Fibroblast of mammary gland (primary cell): ENCODE measurements at places on chromosomes 16 and 17.

DNA sequence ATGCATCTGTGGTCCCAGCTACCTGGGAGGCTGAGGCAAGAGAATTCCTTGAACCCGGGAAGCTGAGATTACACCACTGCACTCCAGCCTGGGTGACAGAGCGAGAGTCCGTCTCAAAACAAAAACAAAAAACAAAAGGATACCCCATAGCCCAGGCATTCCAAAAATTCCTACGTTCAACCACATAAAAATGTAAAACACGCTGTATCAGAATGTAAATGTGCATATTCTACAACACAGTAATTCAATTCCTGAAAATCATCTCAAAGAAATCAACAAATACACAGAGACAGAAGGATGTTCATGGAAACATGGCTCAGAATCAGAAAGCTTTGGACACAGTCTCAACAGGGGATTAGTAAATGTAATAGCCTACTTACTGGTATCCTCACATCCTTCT lies 33.0 kb downstream of the COG7 start:
- no peak for DNase-seq

GRCh38 chr16:71303938-71304337 lies 14.7 kb upstream of the CMTR2 start:
- DNase-seq, result no peak

- no peak for DNase-seq
Observed at GRCh38 chr16:17403156-17403809, 67.5 kb downstream of the XYLT1 start.

GRCh38 chr16:23058576-23058975 lies 90.7 kb downstream of the USP31 start:
- DNase-seq, result no peak

- DNase-seq, result no peak
Observed at GRCh38 chr16:69581297-69581696, 15.5 kb downstream of the NFAT5 start.

DNA sequence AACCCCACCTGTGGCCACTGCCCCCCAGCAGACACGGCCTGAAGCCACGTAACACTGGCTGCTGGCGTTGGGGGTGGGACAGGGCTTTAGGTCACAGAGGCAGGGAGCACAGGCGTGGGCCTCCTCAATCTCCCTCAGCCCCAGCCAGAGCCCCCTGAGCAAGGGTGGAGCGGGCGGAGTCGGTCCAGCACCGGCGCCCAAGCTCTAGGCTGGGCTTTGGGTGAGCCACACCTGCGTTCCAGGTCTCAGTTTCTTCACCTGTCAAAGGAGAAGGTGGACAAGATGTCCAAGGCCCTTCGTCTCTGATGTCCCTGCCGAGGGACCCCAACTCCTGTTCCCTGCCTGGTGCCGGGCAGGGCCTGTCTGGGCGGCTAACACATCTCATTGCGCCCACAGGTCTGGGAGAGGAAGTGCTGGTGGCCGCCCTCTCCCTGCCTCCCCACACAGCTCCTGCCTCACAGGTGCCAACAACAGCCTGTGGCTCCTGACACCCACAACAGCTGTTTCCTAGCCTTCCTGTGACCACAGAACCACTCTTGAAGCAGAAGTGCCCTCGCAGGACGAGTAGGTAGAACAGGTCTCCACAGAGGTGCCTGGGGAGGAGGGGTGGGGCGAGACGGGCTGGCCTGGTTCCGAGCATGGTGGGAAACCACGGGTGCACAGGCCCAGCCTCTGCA lies 12.0 kb downstream of the FAM83G start:
- DNase-seq, result no peak

DNA sequence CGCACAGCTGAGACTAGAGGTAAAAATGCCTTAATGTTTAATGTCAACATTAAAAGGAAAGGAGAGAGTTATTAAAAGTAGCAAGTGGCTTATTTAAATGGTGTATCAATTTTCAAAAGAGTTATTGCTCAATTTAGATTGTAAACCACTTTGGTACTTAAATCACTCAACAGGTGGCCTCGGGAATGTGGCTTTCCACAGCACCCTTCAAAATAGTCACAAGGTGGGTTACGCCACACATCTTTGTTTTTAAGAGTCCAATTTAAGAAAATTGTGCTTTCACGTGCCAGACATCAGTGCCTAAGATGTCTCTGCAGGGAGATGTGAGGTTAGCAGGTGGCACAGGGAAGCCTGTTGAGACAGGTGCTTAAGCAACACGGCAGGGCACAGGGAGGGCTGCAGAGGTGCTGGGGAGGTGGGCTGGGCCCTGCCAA lies 27.5 kb upstream of the ADCY7 start:
- DNase-seq, result no peak

DNA sequence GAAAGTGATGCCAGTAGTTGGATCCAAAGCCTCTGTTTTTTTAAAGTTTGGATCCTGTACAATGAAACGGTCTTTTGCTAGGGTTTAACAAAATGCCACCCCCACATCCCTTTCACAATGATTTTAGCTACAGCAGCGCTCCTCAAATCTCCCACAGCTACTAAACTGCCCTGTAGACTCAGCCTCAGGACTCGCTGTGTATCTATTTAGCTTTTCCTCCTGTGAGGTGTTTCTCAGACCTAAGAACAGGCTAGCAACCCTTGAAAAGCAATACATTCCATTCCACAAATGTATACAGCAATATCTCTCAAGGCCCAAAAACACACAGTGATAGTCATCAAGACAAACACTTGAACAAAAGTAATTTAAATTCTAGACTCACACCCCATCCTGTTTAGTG lies 206.4 kb downstream of the ZFHX3 start:
- DNase-seq, result no peak

DNA sequence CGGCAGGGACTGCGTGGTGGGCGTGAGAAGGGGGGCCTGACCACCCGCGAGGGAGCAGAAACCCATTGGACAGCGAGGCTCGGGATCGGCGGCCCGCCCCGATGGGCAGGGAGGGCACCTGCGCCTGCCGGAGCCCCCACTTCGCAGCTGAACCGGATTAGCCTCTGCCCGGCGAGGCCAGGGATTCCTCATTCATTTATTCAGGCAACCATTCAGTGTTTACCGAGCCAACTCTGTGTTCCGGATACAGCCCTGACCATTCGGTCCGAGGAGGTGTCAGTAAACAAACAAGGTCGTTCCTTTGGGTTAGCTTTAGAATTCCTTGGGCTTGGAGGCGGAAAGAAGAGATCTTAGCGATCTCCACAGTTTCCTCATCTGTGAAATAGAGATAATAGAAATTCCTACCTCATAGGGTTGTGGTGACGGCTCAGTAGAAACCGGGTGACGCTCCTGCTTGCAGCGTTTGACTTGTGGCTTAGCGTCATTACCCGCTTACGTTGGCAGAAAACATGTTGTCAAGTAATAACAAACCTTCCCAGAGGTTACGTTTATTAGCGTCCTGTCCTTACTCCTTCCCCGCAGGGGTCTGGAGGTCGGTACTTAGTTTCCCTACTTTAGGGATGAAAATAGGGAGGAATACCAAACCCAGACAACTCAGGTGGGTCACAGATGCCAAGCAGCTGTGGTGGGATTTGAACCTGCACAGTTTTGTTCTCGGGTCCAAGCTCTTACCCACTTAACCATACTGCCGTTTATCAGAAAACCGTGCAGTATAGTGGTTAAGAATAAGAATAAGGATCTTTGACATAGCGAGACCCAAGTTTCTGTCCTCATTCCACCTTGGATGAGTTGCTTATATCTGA lies 893 bp downstream of the POLR3E start:
- DNase-seq, result peak; percentile 96

DNA sequence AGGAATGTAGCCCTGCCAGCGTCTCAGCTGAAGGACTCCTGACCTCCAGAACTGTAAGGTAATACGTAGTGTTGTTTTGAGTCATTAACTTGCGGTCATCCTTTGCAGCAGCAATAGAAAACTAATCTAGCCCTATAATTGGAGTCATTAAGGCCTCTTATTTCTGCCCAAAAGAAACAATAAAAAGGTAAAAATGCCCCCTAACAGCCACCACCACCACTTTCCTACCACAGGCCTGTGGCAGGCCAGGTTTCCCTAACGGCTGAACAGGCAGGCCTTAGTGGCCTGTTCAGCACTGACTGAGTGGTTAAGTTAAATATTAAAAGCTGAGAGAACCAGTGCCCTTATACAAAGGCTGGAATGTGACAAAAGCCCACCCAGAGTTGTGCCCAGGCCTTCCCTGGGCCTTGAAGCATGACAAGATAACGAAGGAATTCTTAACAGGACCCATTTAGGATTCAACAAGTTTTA lies 286.5 kb upstream of the ERCC4 start:
- no peak for DNase-seq

GRCh38 chr17:50127697-50128361 lies 2.1 kb downstream of the SAMD14 start:
- no peak for DNase-seq

DNA sequence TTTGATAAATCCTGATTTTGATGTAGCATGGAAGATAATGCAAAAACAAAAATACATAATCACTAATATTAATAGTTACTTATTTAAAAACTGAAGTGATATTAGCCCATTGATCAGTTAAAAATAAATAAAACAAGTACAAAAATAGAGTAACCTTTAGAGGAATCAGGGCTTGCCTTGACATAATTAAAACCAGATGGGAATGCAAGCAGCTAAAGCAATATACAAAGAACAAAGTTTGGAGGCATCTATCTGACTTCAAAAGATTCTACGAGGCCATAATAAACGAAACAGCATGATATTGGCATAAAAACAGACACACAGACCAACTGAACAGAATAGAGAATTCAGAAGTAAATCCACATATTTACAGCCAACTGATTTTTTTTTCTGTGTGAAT lies 15.0 kb upstream of the HEATR3 start:
- peak; percentile 51 for DNase-seq

DNA sequence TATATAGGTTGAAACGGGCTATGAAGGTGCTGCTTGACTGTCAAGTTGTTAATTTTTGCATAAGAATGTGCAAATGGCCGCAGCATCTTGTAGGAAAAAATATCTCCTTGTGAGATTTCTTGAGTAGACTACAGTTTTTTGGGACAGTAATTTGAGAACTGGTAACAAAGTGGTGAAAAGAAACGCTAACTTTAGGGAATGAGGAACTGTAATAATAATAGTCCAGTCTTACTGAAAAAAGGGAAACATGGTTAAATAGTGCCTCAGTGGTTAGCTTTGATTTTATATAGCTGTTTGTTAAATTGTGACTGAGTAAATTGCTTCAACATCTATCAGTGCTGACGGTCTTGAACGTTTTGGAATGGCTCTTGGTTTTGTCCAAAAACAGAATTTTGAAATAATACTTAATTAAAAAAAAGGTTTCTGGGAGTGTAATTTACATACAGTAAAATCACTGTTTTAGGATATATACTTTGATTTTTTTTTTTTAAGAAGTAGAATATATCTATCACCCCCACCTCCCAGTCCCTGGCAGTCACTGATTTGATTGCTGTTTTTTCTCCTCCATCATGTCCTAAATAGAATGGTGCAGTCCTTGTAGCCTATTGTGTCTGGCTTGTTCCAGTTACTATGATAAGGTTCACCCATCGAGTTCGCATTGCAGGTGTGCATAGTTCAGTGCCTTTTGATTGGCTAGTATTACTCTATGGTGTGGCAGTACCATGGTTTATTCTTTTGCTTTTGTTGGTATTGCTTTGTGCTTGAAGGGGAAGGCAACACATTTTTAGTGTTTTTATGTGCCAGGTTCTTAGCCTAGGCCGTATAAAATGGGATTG lies 2.8 kb downstream of the HAPSTR1 start:
- DNase-seq, result no peak

DNA sequence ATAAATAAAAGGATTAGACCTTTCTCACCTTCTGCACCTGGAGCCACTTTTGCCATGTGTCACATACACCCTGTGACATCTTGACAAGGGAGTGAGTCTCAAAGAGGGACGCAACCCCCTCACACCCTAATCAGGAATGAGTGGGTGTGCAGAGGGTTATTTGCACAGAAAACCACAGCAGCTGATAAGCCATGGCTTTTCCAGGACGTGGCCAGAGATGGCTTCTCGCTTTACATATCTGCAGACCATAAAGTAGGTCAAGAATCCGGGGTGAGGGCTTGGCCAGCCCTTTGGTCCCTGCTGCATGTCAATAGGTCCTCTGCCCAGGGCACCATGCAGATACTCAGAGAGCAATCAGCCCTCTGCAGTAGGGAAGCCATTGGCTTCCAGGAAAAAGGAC lies 2.4 kb upstream of the CD300LF start:
- DNase-seq, result no peak

DNA sequence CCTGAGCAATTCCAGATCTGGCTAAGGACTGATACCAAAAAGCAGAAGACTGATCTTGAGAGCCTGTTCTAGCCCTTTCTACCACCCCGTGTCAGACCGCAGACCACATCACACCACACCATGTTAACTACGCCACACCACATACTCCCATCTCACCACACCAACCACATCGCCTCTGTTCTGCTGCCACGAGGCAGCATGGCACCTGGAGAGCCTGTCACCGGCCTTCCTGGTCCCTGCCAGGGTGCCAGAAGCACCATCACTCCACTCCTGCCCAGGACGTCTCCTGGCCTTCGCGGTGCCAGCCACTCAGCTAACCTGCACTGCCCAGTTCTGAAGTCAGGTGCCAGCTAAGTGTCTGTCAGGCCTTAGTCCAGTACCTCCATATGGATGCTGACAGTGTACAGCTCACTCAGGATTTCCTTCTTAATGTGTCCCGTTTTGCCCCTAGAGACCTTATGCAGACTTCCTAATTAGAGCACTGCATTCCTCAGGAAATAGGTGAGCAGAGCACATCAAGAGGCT lies 37.2 kb upstream of the BCAR1 start:
- no peak for DNase-seq

GRCh38 chr16:76913046-76913445 lies 277.9 kb upstream of the MON1B start:
- peak; percentile 56 for DNase-seq

DNA sequence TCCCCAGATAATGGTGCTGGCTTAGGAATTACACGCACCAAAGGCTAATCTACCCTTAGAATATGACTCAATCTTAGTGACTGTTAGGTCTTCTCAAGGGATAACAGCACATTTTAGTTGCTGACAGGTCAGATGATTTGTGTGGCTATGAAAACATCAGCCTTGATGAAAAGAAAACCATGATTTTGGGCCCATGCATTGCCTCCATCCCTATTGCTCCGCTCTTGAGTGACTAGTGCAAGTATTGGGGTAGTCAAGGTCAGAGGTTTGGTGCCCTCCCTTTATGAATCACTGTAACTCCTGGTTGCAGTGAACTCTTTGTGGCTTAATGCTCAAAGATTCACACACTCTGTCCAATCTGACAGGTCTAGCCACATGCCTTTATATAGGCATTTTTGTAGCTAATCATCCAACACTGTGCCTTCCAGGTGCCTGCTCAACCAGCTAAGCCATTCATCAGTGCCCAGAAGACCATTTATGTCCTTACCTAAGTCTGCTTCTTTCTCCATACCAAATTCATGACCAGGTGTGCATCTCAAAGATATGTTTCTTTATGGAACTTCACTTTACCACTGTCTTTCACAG lies 251.6 kb downstream of the KCNJ2 start:
- peak; percentile 2 for DNase-seq

DNA sequence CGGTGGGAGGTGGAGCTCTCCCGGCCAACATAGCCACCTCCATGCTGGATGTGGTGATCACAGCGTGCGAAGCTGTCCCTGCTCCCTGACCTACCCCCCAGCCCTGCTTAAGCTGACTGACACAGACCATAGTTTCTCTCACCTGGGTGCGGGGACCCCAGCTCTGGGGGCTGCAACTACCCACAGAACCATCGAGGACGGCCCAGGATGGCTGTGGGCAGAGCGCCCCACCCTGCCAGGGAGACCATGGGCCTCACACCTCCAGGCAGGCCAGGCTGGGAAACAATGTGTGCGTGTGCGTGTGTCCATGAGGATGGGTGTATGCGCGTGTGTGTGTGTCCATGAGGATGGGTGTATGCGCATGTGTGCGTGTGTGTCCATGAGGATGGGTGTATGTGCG lies 20.4 kb downstream of the BAHCC1 start:
- DNase-seq, result no peak

- DNase-seq, result no peak
Observed at GRCh38 chr16:77467821-77468335, 33.0 kb upstream of the ADAMTS18 start.
